ENCODE measurements at places on chromosomes 1 and 21.

DNA sequence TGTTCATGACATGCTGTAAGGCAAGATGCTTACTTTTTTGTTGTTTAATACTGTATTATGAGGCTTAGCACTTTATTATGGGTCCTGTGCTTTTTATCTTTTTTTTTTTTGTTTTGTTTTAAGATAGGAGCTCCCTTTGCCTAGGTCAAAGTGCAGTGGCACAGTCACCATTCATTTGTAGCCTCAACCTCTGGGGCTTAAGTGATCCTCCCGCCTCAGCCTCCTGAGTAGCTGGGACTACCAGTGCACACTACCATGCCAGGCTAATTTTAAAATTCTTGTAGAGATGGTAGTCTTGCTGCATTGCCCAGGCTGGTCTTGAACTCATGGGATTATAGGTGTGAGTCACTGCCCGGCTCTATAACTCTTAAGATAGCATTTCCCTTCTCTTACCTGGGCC lies 4.6 kb downstream of the UBAP2L start:
- DNase-seq: no peak

DNA sequence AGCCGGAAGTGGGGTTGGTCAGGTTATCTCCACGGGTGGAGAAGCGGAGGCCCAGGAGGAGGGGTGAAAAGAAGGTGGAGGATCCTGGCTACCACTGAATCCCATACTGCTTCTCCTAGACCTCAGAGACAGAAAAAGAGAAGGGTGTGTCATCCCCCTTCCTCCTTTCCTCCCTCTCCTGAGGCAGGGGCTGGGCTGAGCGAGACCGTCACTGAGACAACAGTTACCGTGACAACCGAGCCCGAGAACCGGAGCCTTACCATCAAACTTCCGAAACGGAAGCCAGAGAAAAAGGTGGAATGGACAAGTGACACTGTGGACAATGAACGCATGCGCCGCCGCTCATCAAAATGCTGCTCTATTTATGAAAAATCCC lies 42.1 kb upstream of the NBPF3 start:
- peak; percentile 21 for DNase-seq

DNA sequence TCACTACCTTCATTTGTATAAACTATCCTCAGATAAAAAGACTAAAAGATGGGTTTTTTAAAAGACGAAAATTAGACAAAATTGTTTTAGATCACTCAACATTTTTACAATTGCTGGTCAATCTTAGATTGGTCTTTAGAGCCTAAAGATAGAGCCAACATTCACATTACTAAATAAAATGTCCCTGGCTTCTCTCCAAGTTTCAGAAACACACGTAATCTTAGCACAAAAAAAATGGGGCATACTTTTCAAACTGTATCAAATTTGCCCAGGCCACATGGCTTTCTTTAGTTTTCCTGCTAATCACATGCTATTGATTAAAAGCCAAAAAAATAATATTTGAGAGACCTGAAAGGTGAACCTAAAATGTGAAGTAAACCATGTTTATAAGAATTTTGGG lies 288.1 kb downstream of the DPYD start:
- DNase-seq: no peak

DNA sequence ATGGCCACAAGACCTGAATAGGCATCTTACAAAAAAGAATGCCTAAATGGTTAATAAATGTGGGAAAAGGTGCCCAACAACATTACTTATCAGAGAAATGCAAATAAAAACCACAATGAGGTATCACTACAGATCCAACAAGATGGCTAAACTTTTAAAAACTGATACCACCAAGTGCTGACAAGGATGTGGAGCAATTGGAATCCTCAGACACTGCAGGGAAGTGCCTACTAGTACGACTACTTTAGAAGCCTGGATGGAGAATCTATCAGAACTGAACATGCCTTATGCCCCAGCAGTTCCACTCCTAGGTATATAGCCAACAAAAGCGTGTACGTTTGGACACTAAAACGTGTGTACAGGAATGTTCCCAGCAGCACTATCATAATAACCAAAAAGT lies 19.9 kb downstream of the TNFRSF8 start:
- no peak for DNase-seq

DNA sequence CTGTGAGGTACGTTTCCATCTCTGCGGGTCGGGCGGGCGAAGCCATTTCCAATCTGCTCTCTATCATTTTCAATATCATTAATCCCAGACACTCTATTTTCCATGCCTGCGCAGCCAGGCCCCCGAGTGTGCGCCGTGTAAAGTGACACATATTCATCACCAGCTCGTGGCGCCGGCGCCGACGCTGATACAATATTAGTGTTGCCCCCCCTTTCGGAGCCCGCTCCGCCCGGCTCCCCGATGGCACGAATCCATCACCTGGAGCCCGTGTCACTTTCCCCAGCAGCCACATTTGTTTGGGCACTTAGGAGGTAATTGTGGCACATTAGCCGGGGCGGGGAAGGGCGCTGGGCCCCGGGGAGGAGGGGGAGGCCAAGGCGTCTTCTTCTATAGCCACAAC lies 33.7 kb upstream of the DMBX1 start:
- no peak for DNase-seq

DNA sequence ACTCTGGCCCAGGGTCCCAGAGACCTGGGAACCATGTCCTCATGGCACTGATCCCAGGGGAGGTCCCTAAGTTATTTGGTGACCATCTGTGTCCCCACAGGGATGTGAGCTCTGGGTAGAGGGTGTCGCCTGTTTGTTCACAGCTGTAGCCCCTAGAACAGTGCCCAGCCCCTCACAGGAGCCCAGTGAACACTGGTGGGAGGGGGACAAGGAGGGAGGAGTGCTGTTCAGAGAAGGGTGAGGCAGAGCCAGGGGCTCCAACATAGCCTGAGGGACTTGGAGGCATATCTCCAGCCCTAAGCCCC lies 450.4 kb downstream of the MATN1 start:
- DNase-seq: no peak

DNA sequence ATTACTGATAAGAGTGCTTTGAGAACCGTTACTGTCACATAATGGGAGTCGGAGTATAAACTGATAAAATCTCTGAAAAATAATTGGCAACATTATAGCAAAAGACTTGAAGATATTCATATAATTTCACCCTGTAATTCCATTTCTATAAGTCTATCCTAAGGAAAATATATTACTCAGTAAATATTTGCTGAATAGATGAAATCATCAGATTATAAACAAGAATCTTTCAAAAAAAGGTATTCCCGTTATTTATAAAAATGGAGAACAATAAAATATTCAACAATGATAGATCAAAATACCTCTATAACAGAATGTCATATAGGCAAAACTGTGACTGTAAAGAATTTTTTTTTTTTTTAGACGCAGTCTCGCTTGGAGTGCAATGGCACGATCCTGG lies 42.4 kb upstream of the PTCH2 start:
- no peak for DNase-seq

- peak; percentile 13 for DNase-seq
Observed at GRCh38 chr1:85240174-85240601, 19.3 kb downstream of the C1orf52 start.

- DNase-seq: no peak
Observed at GRCh38 chr1:114545315-114545714, 34.3 kb upstream of the TRIM33 start.

DNA sequence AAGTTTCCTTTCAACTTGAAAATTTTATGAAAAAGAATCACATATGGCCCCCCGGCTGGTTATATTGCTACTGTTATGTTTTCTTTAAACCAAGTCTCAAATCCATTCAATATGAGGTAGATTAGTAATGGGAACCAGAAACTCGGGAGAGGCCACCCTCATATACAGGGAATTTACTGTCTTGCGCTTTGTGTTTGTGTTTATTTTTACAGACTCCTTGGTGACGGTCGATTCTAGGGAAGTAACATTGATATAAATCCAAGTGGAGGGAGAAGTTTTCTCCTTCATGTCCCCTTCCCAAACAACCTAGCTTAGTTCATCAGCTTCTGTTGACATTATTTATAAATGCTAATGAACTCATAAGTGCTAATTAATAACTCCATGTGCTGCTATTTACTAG lies 163.5 kb upstream of the LMO4 start:
- DNase-seq: no peak

- peak; percentile 85 for DNase-seq
Observed at GRCh38 chr21:45128613-45129188, 54.3 kb downstream of the ADARB1 start.

GRCh38 chr1:225114354-225114990 lies 185.0 kb downstream of the DNAH14 start:
- no peak for DNase-seq

GRCh38 chr1:204468206-204468605 lies 26.4 kb downstream of the PIK3C2B start:
- DNase-seq: no peak

DNA sequence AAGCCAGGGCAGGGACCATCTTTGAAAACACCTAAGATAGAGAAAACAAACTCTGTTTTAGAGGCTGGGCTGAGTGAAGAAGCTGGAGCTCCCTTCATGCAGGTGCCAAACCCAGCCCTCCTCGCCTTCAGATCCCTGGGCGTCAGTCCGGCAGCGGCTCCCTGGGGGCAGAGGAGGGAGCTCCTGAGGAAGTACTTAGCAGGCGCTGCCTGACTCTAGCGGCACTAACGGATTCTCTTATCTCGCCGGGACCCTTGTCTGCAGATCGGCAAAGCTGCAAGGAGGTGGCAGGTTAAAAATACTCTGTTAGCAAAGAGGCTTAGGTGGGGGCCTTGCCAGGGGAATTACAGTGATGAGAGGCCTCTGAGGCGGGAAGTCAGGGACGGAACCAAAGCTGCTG lies 79.6 kb downstream of the PLXNA2 start:
- DNase-seq: no peak

GRCh38 chr1:196513821-196514220 lies 94.4 kb downstream of the KCNT2 start:
- no peak for DNase-seq

- no peak for DNase-seq
Observed at GRCh38 chr1:242245255-242245654, 246.4 kb upstream of the MAP1LC3C start.

GRCh38 chr1:7278827-7279765 lies 492.0 kb upstream of the VAMP3 start:
- no peak for DNase-seq

DNA sequence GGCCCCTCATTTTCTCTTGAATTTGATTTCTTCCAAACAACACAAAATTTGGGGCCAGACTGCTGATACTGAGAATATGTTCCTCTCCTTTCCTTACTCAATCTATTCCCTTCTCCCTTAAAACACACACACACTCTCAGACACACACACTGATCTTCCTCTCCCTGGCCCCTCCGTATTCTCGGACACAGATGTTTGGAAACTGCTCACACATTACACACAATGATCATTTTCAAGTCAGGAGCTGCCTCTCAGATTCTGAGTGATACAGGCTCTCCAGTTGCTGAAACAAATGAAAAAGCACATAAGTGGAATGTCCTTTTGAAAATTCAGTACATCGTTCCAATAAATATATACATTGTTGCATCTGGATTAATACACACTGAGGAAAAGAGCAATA lies 161.3 kb downstream of the CLEC20A start:
- no peak for DNase-seq

DNA sequence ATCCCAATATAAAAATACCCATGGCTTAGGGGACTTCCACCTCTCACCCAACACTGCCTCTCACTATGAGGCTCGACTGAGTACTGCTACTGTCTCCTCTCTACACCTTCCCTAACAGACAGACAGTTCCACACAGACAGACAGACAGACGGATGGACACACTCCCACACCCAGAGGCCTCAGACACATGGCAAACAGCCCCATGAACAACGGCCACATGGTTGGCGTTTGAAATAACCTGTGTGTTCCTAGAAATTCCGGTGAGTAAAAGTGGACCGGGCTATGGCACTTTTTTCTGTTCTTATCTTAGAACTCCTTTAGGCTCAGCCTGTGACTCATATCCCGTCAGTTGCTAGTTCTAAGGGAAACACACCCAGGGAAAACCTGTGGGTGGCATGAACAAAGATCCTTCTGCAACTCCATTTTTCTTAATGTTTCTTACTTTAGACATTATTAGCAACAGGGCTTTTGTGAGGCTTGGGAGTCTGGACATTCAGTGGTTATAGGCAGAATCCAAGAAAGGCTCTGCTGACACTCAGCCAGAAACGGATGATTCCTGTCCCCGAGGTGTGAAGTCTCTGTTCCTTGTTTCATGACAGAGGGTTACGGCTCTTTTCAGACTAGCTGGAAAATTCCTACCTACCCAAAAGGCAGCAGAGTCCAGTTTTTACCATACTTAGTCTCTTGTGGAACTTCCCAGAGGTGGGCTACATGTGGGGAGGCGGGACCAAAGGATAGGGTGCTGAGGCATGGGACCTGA lies 90.5 kb upstream of the TLR5 start:
- DNase-seq: no peak

- DNase-seq: peak; percentile 30
Observed at GRCh38 chr1:59146651-59147358, 150.1 kb upstream of the FGGY start.

GRCh38 chr1:221604948-221605347 lies 136.9 kb downstream of the DUSP10 start:
- no peak for DNase-seq

DNA sequence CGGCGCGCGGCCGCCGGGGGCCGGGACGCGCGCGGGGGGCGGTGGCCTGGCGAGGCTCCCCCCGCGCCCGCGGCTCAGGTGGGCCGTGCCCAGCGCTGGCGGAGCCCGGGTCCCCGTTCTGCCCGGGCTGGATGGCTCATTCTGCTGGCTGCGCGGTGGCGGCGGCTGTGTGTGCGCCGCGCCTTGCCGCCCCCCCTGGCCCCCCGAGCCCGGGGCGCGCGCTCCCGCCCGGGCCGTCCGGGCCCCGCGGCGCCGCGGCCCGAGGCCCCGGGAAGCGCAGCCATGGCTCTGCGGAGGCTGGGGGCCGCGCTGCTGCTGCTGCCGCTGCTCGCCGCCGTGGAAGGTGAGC lies at the start of gene EPHB2:
Gene EPHB2, plus strand, starts transcription at position 139 of the 349 bp plus-strand sequence. Its CDS starts 144 bp downstream, at position 283.
- no peak for DNase-seq

GRCh38 chr21:45618846-45619485 lies 24.6 kb upstream of the PCBP3 start:
- DNase-seq: no peak

GRCh38 chr1:25503551-25504426 lies 39.6 kb upstream of the LDLRAP1 start:
- DNase-seq: peak; percentile 80

GRCh38 chr1:221418346-221418745 lies 323.5 kb downstream of the DUSP10 start:
- no peak for DNase-seq

- DNase-seq: no peak
Observed at GRCh38 chr1:183139281-183139942, 46.7 kb upstream of the LAMC2 start.

- DNase-seq: no peak
Observed at GRCh38 chr1:224406216-224406615, 28.4 kb downstream of the WDR26 start.

GRCh38 chr1:180256341-180257027 lies 26.4 kb downstream of the LHX4 start:
- no peak for DNase-seq

Measured in activated CD4-positive, alpha-beta T cell treated with anti-CD3 and anti-CD28 coated beads, Interleukin-2, amount 10 ng/mL, durations not matched to agents 7 days and 5 days (primary cell).